ENCODE measurements at places on chromosomes 16 and 17. TPM values are rescaled to one million over a fixed set of nuclear protein-coding genes. Genes with fewer than 3 reads are reported as not detected.

GAS2L2 gene
- 0.18 TPM for total RNA-seq

GALR2 gene
- not detected for total RNA-seq

OSGIN1 gene
- 5.3 TPM for total RNA-seq

HBM gene
- not detected for total RNA-seq

TP53TG3C gene
- not detected for total RNA-seq

ZNF205 gene
- 10.7 TPM for total RNA-seq

RSAD1 gene
- total RNA-seq: 13.0 TPM

RNF43 gene
- not detected for total RNA-seq

TBC1D3 gene
- 2.3 TPM for total RNA-seq

DNASE1L2 gene
- 1.1 TPM for total RNA-seq

WFIKKN1 gene
- total RNA-seq: not detected

CX3CL1 gene
- total RNA-seq: 0.18 TPM

MSRB1 gene
- total RNA-seq: 13.7 TPM

RUNDC3A gene
- total RNA-seq: not detected

LRRC75A gene
- 2.2 TPM for total RNA-seq

KRT32 gene
- total RNA-seq: not detected

CCL3 gene
- not detected for total RNA-seq

TBC1D16 gene
- total RNA-seq: 39.9 TPM

ABCA9 gene
- 44.6 TPM for total RNA-seq

HNF1B gene
- not detected for total RNA-seq

All from cardiac atrium fibroblast (primary cell).